ENCODE measurements at places on chromosomes 6 and 20. TPM values are rescaled to one million over a fixed set of nuclear protein-coding genes. Genes with fewer than 3 reads are reported as not detected.

The ULBP3 gene
- 9.5 TPM for total RNA-seq

The RUNX2 gene
- 5.2 TPM for total RNA-seq

The RCAN2 gene
- 35.8 TPM for total RNA-seq

The PARD6B gene
- 23.5 TPM for total RNA-seq

The PAX1 gene
- total RNA-seq, result not detected

All from left lung (tissue), 14 donors.